OCI-LY7 (cell line): ENCODE measurements at places on chromosomes 5 and 9.

- no peak for DNase-seq
Observed at GRCh38 chr5:159912033-159912800, 4.1 kb upstream of the ADRA1B start.

GRCh38 chr5:38556599-38557307 is at the start of gene LIFR:
LIFR (minus strand) TSS chr5:38556646; CDS start chr5:38530647, 25,999 bp downstream.
- DNase-seq, result no peak

DNA sequence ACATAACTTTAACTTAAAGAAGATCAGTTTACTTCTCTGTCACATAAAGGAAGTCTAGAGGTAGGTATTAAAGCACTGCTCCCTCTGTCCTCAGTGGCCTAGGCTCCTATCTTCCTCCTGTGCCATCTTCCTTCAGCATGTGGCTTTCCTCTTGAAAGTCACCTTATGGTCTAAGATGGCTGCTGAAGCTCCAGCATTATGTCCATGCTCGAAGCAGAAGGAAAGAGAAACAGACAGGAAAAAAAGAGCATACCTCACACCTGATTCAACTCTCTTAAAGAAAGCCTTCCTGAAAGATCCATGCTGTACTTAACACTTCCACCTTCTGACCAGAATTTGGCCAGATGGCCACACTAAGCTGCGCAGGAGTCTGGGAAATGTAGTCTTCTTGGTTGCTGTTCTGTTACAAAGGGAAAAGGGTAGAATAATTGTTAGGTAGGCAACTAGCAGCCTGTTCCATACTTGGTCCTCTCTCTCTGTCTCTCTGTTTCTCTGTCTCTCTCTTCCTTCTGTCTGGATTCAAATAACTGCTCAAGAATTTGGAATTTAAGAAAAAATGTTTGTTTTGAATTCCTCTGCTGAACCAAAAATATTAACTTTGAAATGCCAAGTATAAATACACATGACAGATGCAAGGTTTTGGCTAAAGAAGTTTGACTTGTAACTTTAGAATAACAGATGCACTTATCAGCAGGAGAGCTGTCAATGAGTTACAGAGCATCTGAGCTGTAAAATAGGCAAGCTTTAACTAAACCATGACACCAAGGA is 16.0 kb downstream of the TMEM174 start:
- DNase-seq, result no peak

DNA sequence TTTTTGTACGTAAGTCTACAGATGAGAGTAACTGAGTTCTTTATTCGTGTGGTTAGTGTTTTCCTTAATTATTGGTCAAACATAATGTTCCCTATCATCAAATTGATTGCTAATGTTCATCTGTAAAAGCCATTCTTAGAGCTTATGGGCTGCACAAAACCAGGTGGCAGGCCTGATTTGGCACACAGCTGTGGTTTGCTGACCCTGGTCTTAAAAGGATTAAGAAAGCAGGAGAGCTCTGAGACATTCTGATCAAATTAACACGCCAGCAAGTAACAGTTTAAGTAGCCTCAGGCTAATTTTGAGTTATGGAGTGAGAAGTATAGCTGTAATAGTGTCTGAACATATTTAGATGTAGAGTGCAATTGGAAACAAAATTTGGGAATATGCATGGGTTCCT is 63.2 kb downstream of the PRR16 start:
- no peak for DNase-seq

- DNase-seq, result no peak
Observed at GRCh38 chr5:138648841-138649240, 73.6 kb upstream of the HSPA9 start.

- peak; percentile 99 for DNase-seq
Observed at GRCh38 chr5:158398360-158399201, 539.6 kb upstream of the CLINT1 start.

DNA sequence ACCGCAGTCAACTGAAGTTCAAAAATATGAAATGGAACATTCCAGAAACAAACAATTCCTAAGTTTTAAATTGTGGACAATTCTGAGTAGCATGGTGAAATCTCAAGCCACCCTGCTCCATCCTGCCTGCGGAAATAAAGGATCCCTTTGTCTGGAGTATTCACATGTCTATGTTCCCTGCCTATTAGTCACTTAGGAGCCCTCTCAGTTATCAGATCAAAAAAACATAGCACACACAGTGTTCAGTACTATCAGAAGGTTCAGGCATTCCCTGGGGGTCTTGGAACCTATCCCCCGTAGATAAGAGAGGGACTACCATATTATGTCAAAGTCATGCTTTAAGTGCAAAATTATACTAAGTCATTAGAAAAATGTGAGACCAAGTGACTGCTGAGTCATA is 300.8 kb downstream of the SEMA5A start:
- no peak for DNase-seq

DNA sequence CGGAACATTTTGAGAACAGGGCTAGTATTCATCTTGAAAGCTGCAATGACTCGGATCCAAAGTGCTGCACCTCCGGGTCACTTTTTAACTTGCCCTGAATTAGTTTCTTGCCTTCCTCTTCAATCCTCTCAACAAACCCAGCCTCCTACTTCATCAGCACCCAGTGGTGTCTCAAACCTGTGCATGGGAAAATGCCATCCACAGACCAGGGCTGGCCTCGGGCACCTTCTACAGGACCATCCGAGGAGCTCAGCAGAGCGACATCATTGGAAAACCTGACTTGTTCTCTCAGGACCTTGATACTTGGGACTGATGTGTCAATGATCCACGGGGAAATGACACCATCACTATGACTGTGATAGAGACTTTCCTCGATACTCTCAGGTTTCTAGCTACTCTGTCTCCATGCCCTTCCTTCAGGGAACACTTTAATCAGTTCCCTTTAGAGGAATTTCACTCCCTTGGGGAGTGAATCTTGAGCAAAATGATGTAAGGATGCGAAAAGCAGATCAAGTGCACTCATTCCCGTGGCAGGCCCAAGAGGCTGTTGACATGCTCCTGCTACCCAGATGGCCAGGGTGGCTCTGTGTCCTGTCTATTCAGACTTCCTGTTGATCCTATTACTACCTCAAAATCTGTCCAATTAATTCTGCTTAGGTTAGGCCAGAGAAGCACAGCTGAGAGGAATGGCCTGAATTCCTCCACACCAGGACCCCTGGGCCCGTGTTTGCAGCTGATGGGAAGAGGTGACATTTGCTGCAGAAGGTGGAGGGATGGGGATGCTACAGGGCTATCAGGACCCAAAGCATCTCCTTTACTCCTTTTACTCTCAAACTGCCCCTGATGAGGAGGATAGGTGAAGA is 96.5 kb upstream of the SLC25A48 start:
- no peak for DNase-seq

DNA sequence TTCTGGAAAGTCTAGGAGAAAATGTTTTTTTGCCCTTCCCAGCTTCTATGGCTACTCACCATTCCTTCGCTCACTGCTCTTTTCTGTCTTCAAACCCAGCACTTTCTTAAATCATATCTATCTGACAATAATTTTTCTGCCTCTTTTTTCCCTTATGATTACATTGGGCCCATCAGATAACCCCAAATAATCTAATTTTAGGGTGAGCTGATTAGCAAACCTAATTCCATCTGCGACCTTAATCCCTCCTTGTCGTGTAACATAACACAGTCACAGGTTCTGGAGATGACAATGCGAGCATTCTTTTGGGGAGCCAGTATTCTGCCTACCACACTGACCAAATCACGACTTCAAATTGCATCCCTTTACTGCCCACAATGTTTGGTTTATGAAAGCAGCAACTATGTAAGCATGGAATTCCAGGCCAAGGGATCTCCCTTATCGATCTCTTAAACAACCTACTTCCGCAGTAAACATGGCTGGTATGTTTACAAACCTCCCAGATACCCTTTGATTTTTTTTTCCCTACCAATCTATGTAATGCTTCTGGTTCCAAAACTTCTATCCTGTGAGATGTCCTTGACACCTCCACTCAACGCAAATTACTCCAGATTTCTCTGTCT is 2122.2 kb downstream of the MAT2B start:
- no peak for DNase-seq

DNA sequence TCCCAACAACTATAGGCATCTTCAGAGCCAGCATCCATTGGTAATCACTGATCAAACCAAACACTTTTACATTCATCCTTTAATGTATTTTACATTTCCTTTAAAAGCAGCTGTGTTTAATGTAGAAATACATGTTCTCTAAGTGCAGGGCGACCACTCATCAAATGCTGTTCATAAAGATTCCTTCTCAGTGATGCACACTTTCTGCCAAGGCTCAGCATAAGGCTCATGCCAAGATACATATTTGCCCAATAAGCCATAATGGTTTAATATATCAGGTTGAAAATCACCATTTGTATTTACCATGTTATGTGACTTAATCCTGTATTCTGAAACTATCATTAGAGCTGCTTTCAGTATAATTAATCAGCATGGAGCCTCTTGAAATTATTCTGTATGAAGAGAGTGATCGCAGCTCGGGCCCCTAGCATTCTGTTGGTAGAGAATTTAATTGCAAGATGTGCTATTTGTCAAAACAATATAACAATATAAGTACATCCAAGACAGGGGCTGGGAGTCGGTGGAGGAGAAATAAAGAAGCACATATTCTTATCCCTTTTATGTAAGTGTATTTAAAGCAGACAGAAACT is 267.5 kb downstream of the EBF1 start:
- no peak for DNase-seq

GRCh38 chr5:172802567-172803176 is 31.4 kb upstream of the ERGIC1 start:
- DNase-seq, result no peak

- DNase-seq, result no peak
Observed at GRCh38 chr5:14851050-14851419, 20.5 kb downstream of the ANKH start.

DNA sequence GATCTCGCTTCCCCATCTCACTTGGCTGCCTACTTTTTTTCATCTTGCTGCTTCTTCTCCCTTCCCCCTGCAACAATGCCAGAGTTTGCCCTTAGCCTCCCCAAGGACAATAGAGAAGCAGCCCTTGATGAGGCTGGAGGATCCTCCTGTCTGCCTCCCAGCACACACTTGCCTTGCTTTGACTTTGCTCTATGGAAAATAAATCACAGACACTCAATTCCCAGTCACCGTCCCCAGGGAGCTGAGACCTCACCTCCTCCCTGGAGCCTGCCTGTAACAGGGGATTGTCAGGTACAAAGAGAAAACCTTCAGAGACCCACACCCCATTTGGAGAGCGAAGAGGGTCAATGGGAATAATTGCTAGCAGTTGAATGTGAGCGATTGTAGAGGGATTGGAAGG is 242.1 kb upstream of the ZNF462 start:
- no peak for DNase-seq

DNA sequence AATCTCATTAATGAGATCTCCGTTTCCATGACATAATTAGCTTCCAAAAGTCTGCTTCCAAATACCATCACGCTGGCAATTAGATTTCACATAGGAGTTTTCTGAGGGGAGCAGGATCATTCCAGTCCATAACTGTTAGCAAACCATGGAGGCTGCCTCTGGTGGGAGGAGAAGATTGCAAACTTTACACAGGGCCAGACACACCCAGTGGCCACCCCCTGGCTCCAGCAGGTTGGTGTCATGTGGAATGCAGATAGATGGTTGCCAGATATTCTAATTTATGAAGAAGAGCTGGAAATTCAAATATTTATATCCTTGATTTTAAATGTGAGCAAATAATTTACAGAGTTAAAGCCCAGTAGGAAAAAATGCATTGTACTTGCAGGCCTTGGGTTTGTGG is 164.2 kb downstream of the ICE1 start:
- no peak for DNase-seq

DNA sequence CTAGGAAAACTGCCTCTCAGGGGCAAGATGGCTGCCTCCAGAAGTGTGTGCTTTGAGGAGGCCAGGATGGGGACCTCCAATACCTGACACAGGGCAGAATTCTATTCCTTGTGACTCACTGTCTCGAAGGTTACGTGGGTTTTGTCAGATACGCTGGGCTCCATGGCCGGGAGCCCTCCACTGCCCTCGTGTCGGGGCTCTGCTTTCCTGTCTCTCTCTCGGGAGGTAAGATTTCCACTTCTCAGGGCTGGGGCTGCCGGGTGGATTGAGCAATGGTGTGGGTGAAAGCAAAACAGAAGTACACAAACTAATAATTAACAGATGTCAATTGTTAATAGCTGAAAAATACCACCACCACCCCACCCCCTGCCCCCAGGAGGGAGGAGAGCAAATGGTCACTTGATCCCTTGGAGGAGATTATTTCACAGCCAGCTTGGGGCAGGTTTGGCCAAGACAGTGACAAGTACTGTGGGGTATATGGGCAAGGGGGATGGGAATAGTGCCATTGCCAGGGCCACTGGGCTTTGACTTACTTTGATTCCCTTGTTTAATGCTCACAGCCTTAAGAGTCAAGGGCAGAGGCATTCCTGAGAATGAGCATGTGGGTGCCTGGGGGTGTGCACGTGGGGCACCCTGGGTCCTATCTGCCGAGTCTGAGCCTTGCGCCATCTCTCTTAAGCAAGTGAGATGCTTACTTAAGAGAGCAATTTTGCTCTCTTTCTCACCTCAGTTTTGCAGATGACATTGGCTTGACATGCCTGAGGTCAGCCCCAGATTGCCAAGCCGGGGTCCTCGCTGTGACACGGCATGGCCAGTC is 28.8 kb upstream of the DAB2IP start:
- no peak for DNase-seq

GRCh38 chr5:139969318-139969717 is 73.8 kb downstream of the NRG2 start:
- no peak for DNase-seq

DNA sequence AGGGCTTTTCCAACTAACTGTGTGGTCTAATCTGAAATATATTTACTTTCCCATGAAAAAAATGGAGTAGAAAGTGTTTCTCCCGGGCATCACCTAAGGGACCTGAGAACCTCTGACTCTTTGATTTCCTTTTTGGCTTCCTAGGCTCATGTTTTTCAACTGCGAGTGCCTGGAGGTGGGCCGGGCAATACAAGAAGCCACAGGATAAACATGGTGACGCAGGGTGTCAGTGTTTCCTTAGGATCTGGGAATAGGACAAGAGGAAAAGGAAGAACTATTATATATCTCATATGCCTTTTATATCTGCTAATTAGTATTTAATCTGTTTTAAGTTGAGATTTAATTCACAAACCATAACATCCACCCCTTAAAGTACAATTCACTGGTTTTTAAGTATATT is 11.4 kb upstream of the LECT2 start:
- no peak for DNase-seq

DNA sequence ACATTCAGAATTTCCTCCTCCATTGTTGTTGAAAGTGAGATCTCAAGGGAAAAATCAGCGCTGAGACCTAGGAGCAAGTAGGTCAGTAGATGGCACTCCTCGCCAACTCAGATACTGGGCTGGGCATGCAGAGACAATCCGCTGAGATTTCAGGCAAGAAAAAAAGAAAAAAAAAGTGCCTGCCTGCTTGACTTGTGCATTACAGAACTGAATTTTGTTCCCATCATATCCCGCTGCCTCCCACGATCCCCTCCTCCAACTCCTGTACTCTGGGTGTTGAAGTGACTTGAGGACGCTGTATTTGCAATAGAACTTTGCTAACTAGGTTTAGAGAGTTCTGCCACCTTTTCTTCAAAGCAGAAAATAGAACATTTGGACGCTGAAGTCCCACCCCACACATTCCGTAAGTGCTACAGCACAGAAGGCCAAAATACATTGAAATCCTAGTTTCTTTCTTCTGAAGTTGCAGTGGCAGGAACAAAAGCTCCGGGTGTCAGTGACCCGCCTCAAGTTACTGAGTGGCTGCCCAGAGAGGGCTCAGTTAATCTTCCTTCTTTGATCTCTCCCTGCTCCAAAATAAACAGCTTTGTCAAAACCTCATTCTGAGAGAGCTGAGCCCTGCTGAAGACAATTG is 265.8 kb downstream of the MLLT3 start:
- peak; percentile 65 for DNase-seq

- no peak for DNase-seq
Observed at GRCh38 chr5:126525630-126526245, 69.3 kb downstream of the ALDH7A1 start.

GRCh38 chr9:96048104-96048955 is 172.8 kb downstream of the ERCC6L2 start:
- no peak for DNase-seq
